ENCODE measurements at places on chromosomes 11 and 22.
A peak's percentile ranks its signal among the peaks of the same experiment; 100 is the strongest.

- DNase-seq, result no peak
These were observed 4.9 kb upstream of the BARX2 start for GRCh38 chr11:129370715-129371114.

DNA sequence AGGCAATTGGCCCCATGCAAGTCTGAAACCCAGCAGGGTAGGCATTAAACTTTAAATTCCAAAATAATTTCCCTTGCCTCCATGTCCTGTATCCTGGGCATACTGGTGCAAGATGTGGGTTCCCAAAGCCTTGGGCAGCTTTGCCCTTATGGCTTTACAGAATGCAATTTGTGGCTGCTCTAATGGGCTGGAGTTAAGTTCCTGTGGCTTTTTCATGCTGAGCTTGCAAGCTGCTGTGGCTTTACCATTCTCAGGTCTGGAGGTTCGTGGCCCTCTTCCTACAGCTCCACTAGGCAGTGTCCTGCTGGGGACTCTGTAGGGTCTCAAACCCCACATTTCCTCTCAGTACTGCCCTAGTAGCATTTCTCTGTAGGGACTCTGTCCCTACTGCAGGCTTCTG lies 15.0 kb upstream of the BIRC3 start:
- no peak for DNase-seq

DNA sequence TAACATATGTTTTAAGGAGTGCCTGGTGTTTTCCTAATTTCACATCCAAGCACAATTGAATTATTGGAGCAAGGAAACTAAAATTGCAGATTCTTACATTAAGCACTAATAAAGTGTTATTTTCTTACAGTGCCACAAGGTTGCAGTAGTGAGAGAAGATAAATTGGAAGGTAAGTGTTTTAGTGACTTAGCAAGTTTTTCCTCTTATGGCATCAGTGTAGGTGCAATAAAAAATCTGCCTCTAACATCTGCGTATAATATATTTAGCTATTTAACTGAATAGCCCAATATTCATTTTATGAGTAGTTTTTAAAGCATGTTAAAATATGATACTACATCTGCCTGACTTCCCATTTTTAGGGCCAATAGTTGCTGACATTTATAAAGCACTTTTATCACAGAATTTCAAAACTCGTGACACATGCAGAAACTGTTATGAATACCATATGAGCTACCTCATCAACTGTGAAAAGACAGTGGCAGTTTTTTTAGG lies 19.0 kb downstream of the POLD3 start:
- no peak for DNase-seq

GRCh38 chr11:19433367-19433766 lies 192.6 kb upstream of the E2F8 start:
- no peak for DNase-seq

DNA sequence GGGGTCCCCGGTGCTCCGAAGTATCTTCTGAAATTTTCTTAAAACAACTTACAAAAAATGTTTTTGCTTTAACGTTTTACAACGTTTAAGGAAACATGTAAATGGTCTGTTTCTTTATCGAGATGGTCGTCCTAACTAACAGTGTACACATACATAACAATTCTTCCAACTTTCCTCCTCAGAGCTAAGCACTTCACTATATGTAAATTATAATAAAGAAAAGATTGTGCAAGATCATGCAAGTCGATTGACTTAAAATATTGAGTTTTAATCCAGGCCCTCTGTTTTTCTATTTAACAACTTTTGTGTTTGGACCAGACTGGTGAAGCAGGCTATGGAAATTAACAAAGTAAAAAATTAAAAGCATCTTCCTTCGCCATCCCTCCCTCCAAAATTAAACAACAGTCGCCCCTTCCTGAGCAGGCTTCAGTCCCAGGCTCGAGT lies 4.9 kb downstream of the ALX4 start:
- DNase-seq, result no peak

GRCh38 chr11:110730773-110731172 lies 18.5 kb upstream of the ARHGAP20 start:
- no peak for DNase-seq

- no peak for DNase-seq
These were observed 86.0 kb downstream of the CCDC81 start for GRCh38 chr11:86460461-86461385.

- DNase-seq, result no peak
These were observed 338.0 kb downstream of the AASDHPPT start for GRCh38 chr11:106415510-106415909.

DNA sequence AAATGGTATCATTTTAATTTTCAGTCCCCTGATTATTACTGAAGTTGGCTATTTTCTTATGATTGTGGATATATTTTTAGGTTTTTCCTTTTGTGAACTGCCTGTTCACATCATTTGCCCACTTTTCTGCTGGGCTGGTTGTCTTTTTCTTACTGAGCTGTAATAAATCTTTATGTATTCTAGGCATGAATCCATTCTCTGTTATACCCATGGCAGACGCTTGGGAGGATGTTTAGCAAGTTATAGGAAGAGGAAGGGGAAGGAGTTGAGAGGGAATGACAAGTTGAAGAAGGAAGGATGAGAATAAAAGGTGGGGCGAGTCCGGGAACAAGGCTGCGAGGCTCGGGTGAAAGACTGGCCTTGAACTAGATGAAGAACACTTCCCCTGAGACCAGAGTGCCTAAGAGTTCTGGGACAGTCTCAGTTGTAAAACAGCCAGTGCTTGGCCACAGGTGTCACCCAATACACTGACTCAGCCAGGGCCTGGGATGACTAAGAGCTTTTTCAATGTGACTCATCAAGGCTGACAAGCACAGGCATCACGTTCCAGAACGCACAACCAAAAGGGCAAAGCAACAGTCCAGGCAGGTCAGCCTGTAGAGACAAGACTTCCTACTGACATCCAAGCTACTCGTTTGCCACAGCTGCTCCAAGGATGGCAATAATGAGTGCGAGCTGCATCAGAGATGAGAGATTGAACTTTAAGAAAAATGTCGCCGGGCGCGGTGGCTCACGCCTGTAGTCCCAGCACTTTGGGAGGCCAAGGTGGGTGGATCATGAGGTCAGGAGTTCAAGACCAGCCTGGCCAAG lies 35.2 kb downstream of the LRFN4 start:
- peak; percentile 30 for DNase-seq

GRCh38 chr11:103070142-103070541 lies 21.8 kb downstream of the DCUN1D5 start:
- DNase-seq, result no peak

- no peak for DNase-seq
These were observed at the start of gene PAX6 for GRCh38 chr11:31810779-31811647. Gene PAX6, minus strand, starts transcription at chr11:31811322. Its CDS starts 4,911 bp downstream, at chr11:31806411.

- no peak for DNase-seq
These were observed 3.1 kb upstream of the WT1 start for GRCh38 chr11:32438346-32438865.

DNA sequence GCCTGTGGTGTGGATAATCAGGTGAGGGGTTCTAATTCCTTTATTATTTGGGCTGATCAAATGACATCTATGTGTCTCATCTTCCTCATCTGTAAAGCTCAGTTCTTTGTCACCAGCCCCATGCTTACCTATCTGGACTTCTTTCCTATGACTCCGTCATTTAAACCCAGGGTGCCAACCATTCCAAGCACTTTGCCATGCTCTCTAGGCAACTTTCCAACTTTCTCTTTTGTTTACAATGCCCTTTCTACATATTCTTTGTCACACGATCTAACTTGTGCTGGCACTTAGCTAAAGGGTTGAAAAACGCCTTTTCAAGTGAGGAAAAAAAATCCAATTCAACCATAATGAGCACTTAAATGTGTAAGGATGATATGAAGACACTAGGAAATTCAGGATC lies 27.9 kb downstream of the EXPH5 start:
- no peak for DNase-seq

GRCh38 chr22:49930596-49931412 lies 12.4 kb downstream of the CRELD2 start:
- DNase-seq, result peak; percentile 64

DNA sequence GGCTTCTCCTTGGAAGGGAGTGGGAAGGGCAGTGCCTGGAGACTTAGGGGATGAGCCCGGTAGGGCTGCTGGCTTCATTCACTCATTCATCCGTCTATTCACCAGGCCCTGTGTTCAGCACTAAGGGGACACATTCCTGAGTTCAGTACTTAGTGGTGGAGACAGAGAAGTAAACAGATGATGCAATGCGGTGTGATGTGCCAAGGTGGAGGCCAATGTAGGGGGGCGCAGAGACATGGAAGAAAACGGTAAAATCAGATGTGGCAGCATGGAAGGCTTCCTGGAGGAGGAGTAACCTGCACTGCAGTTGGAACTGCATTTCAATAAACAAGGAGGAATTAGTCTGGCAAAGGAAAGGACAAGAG lies 21.3 kb downstream of the GRIK4 start:
- no peak for DNase-seq

GRCh38 chr22:46108564-46109473 lies 41.5 kb upstream of the PPARA start:
- DNase-seq, result no peak

DNA sequence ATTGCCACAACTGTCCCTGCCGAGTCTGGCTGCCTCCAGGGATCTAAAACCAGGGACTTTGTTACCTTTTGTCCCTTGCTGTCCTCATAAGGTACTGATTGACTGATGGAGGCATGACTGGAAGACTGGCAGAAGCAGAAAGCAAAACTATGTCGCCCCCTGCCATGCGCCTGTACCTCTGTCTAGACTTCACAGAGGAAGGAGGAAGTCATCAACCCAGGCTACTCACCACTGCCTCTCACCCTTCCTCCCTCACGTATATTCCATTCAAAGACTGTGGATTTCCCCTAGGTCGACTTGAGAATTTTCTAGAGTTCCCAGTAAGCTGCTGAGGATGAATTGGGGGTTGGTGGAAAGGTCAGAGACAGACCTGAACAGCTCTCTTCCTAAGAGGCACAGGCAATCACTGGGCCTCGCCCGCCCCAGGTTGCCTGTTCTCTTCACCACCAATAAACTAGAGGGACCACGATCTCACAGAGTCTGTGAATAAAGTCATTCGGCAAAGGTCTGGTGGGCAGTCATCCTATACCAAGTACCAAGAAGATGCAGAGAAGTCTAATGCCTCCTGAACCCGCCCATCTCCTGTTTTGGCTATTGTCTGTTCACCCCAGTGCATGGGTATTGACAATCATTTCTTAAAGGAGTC lies 27.5 kb upstream of the CHST1 start:
- DNase-seq, result no peak

DNA sequence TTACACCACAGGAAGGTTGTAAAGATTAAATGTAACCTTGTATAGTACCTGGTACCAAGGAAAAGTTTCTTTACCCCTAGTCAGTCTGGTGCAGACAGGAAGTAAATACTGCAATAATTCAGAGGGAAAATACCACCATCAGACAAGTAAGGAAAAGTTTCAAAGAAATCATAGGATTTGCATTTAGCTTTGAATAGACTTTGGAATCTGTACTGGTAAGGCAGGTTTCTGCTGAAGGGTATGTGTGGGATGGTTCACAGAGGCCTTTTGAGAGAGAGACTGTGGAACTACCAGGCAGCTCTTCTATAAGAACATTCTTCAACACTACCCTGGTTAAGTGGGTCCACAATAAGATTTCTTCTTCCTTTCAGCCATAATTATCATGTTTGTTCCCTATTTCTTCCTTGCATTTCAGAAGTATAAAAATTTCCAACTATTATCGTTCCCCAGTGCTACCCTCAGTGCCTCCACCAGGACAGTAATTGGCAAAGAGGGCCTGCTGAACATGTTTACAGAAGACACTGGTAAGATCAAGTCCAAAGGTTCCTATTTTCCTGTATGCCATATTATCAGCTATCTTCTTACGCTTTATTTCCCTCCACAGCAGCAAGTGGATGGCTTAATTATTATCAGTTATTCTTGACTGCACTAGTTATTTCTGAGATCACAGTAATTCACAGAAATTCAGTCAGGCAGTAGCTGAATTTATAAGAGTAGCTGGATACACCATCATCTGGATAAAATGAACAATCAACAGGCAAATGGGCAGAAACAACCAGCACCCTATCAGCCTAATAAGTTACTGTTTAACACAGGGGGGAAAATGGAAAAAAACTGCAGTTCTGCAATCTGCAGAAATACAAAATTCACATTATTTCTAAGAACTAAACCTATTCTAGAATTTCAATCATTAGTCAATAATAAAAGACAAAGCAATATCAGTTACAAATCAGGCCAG lies 48.5 kb downstream of the PITPNB start:
- no peak for DNase-seq

- no peak for DNase-seq
These were observed 4.6 kb downstream of the PHOX2A start for GRCh38 chr11:72239313-72239848.

DNA sequence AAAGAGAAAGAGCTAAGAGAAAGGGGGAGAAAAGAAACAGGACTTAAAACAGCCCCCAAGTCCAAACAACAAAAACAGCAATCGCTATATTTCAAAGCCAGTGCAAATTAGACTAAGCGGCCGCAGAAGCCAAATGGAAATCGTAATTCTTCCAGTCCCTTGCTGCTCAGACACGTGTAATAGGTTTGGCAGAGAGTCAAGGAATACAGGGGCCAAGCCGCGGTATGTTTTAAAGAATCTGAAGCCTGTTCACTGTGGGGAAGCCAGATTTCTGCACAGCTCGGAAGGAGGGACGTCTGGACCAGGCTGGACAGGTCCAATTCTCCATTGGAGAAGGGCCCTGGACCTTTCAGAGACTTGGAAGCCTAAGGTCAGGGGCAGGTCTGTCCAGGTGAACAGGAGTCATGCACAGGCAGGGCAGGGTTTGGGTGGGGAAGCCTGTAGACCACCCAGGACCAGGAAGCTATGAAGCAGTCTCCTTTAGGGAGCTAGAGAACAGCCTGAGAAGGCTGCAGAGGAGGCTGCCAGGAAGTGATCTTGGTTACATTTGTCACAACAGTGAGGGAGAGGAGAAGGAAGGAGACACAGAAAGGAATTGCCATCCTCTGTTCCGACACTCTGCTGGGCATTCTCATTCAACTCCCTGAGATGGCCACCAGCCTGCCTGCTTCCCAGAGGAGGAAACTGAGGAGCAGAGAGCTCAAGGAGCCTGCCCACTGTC lies 265.5 kb upstream of the ISX start:
- DNase-seq, result no peak

GRCh38 chr11:6735306-6735705 lies 36.5 kb downstream of the OR2AG2 start:
- no peak for DNase-seq

- peak; percentile 34 for DNase-seq
These were observed 61.5 kb downstream of the STIM1 start for GRCh38 chr11:3916962-3917361.

DNA sequence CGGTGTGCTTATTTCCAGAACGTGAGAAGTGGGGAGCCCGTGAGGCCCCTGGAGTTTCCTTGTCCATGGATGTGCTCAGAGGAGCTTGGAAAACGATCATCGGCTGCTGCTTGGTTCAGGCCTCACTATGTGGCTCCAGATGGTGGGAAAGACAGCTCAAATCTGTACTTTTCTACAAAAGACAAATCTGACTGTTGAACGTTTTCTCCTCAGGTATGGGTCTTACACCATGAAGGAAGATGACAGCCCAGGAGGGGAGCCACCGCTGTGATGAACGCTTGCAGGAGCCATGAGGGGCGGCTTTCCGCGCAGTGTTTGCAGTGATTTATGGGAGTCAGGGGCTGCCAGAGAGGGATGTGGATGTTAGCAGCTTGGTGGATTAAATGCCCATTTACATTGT lies 109.4 kb upstream of the E2F8 start:
- DNase-seq, result no peak

Measured in activated CD4-positive, alpha-beta T cell treated with anti-CD3 and anti-CD28 coated beads for 4 hours (primary cell).